ENCODE measurements at places on chromosomes 6 and 20.

DNA sequence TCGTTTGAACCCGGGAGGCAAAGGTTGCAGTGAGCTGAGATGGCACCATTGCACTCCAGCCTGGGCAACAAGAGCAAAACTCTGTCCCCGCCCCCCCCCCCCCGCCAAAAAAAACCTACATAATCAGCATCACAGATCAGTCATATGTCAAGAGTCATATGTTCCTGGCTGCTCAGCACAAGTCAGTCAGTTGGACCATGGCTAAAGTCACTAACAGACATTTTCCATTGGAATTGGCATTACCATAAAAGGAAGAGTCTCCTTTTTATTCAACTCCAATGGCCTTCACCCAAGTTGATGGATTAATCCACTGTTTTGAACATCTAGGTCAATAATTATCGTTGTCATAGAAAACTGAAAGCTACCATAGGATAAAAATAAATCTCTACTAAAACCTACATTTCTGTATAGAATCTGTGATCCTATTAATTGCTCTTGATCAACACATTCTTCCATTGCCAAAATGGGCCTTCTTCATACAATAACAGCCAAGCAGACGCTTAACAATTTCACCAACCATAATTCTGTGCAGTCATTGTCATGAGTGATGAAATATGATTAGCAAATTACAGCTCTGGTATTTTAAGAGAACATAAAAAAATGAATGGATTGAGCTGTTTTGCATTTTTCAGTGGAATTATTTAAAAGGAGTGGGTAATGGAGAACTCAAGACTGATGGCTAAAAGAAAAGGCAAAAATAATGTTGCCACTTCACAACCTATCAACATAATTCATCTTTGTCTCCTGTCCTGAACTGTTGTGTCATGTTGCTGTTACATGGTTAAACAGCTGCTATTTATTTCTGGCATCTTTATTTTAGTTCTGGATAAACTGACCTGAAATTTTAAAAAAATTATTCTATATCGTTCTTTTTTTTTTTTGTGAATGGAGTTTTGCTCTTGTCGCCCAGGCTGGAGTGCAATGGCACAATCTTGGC, 555.5 kb upstream of the JARID2 start:
- DNase-seq, result no peak

DNA sequence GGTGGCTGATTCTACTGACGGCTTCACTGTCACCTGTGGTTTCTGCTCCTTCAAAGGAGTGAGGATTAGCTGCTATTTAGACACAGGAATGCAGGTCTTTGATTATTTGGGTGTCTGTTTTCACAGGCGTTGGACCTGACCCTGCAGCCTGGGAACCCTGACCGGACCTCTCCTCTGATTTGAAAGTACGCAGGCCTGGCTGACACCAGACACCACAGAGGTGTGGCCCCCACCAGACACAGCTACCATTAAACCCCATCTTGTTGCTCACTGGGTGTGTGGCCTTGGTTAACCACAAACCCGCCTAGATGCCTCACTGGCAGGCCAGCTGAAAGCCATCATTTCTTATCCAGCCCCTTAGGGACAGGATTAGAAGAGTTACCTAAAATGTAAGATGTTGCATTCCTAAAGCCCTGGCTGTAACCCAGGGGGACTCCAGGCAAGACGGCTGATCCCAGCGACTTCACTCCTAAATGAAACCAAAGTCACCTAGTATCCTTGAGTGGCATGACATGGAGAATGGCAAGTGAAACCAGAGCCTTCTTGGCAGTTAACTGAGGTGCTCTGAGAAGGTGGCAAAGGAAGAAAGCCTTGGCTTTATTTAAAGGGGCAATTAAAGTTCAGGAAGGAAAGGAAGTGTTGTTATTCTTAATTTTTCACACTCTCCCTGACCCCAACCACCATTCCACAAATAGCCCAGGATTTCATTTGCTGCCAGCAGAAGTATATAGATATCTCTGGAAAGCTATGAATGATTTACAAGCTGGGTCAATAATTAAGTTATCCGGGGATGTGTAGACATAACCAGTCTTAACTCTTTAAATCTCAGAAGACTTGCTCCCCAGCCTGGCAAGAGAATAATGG, 169.9 kb downstream of the QRSL1 start:
- no peak for DNase-seq

- DNase-seq, result no peak
Observed at GRCh38 chr6:105691081-105691480, 288.2 kb upstream of the PREP start.

DNA sequence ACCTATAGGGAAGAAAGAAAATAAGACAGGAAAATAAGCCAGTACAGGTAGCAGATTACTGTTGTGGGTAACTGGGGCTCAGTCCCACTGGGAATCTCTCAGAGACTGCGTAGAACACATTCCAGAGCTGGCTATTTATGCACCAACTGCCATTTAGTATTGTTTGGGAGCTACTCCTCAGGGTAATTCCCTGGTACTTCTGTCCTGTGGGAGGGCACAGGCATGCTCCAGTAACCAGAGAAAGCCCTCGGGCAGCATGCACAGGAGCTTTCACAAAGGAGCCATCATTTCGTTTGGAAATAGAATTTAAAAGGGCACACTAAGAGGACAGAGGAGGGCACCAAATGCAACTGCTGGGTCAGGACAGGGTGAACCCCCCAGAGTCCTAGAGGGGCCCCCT, 148.0 kb upstream of the LRFN2 start:
- no peak for DNase-seq

GRCh38 chr20:8435285-8436035, 303.4 kb downstream of the PLCB1 start:
- no peak for DNase-seq

- DNase-seq, result no peak
Observed at GRCh38 chr6:9172096-9172495, 736.8 kb upstream of the SLC35B3 start.

Data from stimulated activated CD4-positive, alpha-beta T cell treated with anti-CD3 and anti-CD28 coated beads, Interleukin-15, amount 100 ng/mL, for 1 hour (primary cell).